ENCODE measurements at places on chromosomes 12 and 14.

- DNase-seq = no peak
These were observed 16.4 kb upstream of the GALNT6 start for GRCh38 chr12:51407604-51408003.

GRCh38 chr14:92987713-92988510 lies 65.0 kb downstream of the CHGA start:
- DNase-seq = no peak

- DNase-seq = no peak
These were observed 37.6 kb downstream of the SPATA7 start for GRCh38 chr14:88422919-88423650.

GRCh38 chr14:104175041-104175440 lies 36.7 kb downstream of the KIF26A start:
- DNase-seq = no peak

- no peak for DNase-seq
These were observed 4.8 kb downstream of the CEP170B start for GRCh38 chr14:104869669-104870367.

- DNase-seq = no peak
These were observed 77.2 kb upstream of the DCD start for GRCh38 chr12:54725233-54725843.

DNA sequence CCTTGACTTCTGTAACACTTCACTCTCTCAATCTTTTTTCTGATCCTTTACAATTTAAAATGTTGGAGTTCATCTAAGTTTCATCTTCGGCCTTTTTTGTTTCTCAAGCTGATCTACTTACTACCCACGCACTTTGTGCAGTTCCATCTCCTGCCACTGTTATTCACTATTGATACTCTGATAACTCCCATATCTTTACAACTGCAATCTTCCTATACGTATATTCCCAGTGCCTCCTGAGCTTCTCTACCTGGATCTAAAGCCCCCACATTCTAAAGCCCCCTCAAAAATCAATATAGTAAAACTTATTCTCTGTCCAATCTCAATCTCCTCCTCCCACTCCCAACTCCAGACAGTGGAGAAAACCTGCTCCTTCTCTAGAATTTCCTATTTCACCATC lies 5.9 kb downstream of the ATG2B start:
- no peak for DNase-seq

Measured in stimulated activated CD8-positive, alpha-beta memory T cell treated with anti-CD3 and anti-CD28 coated beads, Interleukin-12 subunit alpha, Interleukin-12 subunit beta, amount 100 ng/mL, for 4 hours (primary cell).